Right kidney (tissue), 9 donors: ENCODE measurements at places on chromosomes 12 and 14.

DNA sequence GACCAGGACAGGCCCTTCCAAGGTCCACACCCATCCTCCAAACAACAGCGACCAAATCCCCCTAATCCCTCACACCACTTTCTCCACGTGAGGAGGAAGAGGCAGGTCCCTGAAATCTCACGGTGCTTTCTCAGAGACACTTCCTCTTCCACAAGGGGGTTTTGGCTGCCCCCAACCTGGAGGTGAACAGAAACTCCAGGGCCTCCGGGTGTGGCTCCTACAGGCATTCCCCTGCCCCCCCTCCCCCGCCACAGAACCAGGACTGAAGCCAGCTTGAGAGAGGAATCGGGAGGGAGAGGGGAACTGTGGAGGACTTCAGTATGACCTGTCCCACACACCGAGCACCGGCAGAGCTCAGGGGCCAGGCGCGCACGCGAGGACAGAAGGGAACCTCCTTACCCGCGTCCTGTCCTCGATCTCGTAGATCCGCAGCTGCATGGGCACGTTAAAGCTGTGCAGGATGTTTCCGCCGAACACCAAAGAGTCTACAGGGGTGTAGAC is 60.2 kb downstream of the KDM2B start:
- DNase-seq, result no peak

DNA sequence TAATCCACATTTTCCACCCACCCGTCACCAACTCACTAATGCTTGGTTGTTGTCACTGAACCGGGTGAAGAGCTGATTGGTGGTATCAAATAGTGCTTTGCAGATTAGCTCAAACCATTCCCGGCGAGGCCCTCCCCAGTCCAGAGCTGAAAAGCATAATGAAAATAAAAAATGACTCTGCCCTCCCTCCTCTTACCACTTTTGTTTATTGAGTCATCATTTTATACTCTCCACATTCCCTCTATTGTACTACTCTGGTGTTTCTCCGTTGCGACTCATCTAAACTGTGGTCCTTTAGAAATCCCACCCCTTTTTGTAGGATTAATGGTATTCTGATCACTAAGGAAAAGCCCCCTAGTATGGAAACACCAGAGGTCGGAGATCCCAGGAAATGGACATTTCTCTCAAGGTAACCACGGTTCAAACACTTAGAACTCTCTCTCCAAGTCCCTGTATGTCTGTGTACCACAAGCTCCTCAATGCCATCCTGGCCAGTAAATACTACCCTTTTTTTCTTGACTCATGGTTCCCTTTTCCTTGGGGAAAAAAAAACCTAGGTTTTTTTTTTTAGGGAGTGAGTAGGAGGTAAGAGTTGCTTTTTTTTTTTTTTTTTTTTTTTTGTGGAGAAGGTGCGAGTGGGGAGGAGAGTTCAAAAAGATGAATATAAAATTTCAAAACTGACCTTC is 42.0 kb downstream of the AREL1 start:
- no peak for DNase-seq

- no peak for DNase-seq
Measured at GRCh38 chr12:57716305-57716704, 22.2 kb downstream of the AGAP2 start.

- no peak for DNase-seq
Measured at GRCh38 chr14:66650491-66650911, 142.6 kb downstream of the GPHN start.

GRCh38 chr14:91929700-91930099 is 17.8 kb downstream of the FBLN5 start:
- no peak for DNase-seq

GRCh38 chr14:50603565-50603964 is 43.6 kb downstream of the ATL1 start:
- DNase-seq, result no peak

GRCh38 chr12:104083769-104084475 is 19.6 kb downstream of the HCFC2 start:
- no peak for DNase-seq

- DNase-seq, result no peak
Measured at GRCh38 chr12:49144384-49144783, 13.2 kb upstream of the TUBA1B start.

GRCh38 chr12:108468196-108468968 is 46.7 kb upstream of the FICD start:
- DNase-seq, result no peak

GRCh38 chr12:92539110-92539749 is 163.6 kb upstream of the PLEKHG7 start:
- no peak for DNase-seq

- DNase-seq, result no peak
Measured at GRCh38 chr12:47801170-47801903, 18.4 kb downstream of the HDAC7 start.

DNA sequence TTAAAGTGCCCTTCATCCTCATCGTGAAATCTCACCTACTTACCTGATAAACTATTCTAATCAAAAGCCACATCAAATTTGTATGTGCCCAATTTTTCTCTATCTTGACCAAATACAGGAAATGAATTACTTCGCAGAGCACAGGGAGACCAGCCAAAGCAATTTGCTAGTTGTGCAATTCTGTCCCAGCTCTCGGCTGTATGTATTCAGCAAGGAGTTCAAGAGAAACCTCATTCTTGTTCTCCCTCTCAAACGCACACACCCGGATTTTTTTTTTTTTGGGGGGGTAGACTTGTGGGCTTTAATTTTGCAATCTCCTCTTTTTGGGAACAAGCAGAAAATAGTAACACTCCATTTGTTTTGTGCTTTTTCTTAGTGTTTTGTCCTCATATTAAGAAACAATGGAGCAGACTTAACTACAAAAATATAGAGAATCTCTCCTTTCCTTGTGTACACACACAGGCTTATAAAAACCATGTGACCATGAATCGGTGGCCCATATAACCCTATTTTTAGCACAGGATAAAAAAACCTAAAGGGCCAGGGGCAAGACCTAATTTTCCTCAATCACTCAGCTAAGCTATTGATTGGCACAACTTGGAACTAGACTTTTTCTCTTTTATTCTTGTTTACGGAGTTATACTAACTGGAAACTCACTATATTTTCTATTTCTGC is 64.2 kb downstream of the MBIP start:
- no peak for DNase-seq

DNA sequence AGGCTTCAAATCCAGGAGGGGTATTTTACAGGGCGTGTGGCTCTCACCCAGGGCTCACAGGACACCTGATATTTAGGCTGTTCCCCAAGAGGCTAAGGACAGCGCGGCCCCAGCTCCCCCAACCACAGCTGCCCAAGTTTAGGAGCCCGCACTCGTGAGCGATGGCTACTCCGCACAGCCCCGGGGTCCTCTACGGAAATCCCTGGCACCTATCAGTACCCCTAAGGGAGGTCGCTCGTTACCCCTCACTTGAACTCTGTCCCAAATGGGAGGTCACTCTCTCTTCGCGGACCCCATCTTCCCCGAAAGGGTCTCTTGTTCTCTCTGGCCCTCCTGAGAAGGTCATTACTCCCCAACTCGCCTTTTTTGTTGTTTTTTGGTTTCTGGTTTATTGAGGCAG is 708 bp upstream of the P2RX4 start:
- DNase-seq, result no peak

- no peak for DNase-seq
Measured at GRCh38 chr12:131528667-131529066, 182.2 kb upstream of the SFSWAP start.

- no peak for DNase-seq
Measured at GRCh38 chr12:116604178-116604895, 45.2 kb downstream of the MAP1LC3B2 start.

GRCh38 chr14:68675233-68675577 is 117.7 kb downstream of the ZFP36L1 start:
- no peak for DNase-seq

- no peak for DNase-seq
Measured at GRCh38 chr12:51871126-51871525, 16.8 kb upstream of the ANKRD33 start.

DNA sequence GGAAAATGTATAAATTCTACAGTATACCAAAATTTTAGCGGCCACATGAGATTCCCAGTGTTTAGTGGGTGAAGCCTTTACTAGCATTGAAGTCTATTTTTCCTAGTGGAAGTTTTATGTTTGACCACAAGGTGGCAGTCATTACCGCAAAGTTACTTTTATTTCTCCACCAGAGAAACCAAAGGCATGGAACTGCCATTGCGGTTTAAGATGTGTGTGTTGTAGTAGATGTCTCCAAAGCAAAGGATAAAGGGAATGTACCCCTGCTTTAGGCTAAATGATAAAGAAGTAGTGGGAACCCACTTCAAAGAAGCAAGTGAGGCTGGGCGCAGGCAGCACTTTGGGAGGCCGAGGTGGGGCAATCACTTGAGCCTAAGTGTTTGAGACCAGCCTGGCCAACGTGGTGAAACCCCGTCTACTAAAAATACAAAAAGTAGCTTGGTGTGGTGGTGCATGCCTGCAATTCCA is 140.5 kb downstream of the PRKCH start:
- peak; percentile 33 for DNase-seq

DNA sequence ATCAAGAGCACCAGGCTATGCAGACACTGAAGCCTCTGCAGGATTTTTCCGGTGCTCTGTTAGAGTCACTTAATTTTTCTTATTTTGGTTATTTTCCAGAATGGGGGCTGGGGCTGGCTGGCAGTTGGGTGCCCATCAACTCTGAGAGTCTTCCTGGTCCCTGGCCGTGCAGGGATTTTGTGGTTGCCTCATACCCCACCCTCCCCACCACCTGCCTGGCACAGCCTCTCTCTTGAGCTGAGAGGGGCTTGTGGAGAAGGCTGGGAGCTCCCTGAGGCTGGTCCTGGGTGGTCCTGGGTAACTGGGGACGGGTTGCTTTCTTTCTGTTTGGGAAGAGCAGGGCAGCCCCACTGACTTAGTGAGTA is 23.3 kb downstream of the LRTM2 start:
- DNase-seq, result no peak

- DNase-seq, result no peak
Measured at GRCh38 chr12:32451816-32452215, 52.5 kb downstream of the FGD4 start.

DNA sequence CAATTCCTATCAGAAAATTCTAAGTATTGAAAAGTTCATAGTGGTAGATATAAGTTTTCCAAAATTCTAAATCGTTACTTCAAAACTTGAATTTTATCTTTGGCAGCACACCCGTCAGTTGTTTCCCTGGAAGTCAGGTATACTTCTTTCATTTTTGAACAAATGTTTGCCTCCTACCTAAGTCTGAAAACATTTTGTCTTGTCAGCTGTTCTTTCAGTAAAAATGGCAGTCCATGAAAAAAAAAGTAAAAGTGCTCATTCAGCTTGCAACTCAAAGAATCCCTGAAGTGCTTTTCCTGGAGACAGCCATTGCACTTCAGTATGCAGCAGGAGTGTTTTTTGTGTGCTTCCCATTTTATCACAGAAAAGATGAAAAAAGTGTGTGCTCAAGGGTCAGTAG is 130.1 kb upstream of the NEDD1 start:
- no peak for DNase-seq

GRCh38 chr12:52090291-52090690 is 10.8 kb downstream of the SMIM41 start:
- DNase-seq, result no peak

- DNase-seq, result no peak
Measured at GRCh38 chr12:20883288-20883687, 72.8 kb downstream of the SLCO1B3 start.

GRCh38 chr14:100246809-100247428 is 8.0 kb downstream of the YY1 start:
- peak; percentile 31 for DNase-seq

DNA sequence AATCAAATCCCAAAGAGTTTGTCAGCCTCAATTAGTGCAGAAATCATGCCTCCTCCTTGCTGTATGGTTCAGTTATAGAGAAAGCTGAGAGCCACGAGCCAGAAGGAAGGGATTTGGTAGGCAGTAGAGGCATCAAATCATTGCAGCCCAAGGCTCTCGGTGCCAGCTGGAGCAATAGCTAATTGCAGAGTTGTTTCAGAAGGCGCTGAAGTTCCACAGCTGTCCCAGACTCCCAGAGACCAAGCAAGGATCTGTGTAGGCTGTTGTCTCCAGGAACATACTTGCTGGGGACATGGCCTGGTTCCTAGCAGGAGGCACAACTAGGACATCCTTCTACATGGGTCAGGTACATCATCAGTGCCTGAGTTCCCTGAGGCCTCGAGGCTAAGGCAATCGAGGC is 80.4 kb upstream of the WSCD2 start:
- DNase-seq, result no peak

- no peak for DNase-seq
Measured at GRCh38 chr12:2387103-2387834, 334.5 kb downstream of the CACNA1C start.

DNA sequence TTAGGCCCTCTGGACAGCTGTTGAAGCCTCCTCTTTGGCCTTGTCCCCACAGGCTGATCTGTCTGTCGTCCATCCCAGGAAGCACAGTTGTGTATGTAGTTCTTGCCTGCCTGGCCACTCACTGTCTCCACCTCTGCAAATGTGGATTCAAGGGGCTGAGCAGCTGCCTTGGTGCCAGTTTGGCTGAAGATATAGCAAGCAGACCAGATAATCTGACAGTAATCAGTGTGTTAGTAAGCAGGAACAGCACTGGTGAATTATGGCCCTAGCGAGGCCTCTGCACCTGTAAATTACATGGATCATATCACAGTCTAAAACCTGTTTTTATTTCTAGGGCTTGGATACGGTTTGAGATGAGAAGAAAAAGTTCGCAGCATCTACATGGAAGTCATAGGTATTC is 282.5 kb upstream of the NOS1 start:
- no peak for DNase-seq

DNA sequence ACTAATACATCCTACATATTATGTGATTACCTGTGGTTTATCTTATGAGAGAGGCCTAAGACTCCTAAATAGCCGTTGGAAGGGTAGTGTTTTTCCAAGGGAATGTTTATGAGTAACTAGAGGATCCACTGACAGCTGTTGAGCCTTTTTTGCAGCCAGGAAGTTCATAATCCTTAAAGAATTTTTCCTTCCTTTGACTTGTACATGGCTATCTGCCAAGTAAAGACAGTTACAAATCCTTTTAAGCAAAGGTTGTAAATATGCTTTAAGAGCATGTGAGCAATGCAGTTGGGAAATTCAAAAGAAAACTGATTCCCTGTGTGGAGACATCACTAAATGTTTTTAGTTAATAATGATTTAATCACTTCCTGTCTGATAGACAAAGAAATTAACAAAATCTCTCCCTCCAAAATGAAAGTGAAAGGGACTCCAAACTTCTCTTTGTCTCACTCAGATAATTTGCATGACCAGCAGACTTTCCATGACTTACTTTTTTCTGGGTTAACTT is 333.8 kb downstream of the PDZRN4 start:
- DNase-seq, result peak; percentile 19
